ENCODE measurements at places on chromosomes 7 and 10. TPM values are rescaled to one million over a fixed set of nuclear protein-coding genes. Genes with fewer than 3 reads are reported as not detected.

Gene OPALIN
- polyA plus RNA-seq: not detected

Gene NEUROD6
- polyA plus RNA-seq: not detected

Gene ANKRD2
- 0.49 TPM for polyA plus RNA-seq

Gene ASAH2
- polyA plus RNA-seq: 2.9 TPM

Gene VIPR2
- polyA plus RNA-seq: 13.3 TPM

Gene PNLIP
- polyA plus RNA-seq: not detected

Gene NPS
- not detected for polyA plus RNA-seq

Gene AKR1C4
- polyA plus RNA-seq: not detected

Gene OR6B1
- polyA plus RNA-seq: not detected

Gene IKZF1
- polyA plus RNA-seq: 0.98 TPM

Gene OR2A12
- polyA plus RNA-seq: 0.07 TPM

Gene CAMK2B
- 2.6 TPM for polyA plus RNA-seq

Gene STEAP1
- polyA plus RNA-seq: 13.1 TPM

Gene MYO3A
- 1.2 TPM for polyA plus RNA-seq

- no peak for DNase-seq
These were observed 715 bp upstream of the PANK1 start for GRCh38 chr10:89645742-89646172.

DNA sequence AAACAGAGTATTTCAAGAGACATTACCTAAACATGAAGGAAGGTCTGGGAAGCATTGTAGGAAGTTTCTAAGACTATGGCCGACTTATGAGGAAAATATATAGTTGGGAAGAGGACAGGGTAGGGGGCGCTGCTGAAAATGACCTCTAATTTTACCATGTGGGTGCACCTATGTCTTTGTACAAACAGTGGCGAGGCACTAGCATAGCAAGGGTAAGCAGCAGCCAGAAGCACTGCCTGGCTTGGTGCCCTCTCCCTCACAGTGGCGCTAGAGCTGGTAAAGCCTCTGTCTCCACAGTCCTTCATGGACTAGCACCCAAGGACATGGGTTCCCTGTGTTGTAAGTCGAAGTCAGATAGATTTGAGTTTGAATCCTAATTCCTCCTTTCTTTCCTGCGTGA, 461.2 kb downstream of the INHBA start:
- no peak for DNase-seq

DNA sequence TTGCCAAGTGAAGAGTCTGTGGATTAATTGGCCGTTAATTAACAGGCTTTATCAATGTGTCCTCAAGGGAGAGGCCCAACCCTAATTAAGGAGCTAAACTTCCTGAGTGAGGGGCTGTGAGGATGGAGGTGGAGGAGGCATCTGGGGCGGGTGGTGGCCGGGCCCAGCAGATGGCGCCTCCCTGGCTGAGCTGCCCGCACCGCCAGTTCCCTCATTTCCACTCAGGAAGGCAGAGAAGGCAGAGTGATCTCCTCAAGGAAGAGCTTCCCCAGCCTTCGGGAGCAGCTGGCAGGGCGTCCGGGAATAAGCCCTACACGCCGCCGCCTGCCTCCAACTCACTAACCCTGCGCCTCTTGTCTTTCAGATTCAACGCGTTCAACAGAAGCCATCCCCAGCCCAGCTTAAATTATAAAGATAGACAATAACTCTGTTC, 112.2 kb downstream of the CYTH3 start:
- DNase-seq: no peak

- DNase-seq: no peak
These were observed 356.4 kb downstream of the GALNT17 start for GRCh38 chr7:71488308-71488707.

GRCh38 chr10:129896860-129897200, 67.2 kb downstream of the EBF3 start:
- no peak for DNase-seq

- DNase-seq: no peak
These were observed 132.6 kb upstream of the SHH start for GRCh38 chr7:155944901-155945300.

- DNase-seq: no peak
These were observed 46.1 kb upstream of the CACUL1 start for GRCh38 chr10:118800920-118801319.

DNA sequence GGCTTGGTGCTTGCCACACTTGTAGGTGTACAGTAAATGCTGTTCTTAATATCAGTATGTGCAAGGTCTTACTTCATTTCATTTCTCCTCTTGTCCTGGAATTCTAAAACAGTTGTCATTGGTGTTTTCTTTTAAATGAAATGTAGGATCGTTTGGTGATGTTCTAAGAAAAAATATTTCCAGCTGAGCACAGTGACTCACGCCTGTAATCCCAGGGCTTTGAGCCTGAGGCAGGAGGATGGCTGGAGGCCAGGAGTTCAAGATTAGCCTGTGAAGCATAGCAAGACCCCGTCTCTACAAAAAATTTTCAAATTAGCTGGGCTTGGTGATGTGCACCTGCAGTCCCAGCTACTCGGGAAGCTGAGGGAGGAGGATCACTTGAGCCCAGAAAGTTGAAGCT, 32.6 kb upstream of the ELN start:
- no peak for DNase-seq

- no peak for DNase-seq
These were observed 47.4 kb upstream of the GNAI1 start for GRCh38 chr7:80087051-80087770.

GRCh38 chr10:88064608-88065382, 201.4 kb downstream of the PTEN start:
- DNase-seq: no peak

GRCh38 chr7:101984133-101984879, 166.9 kb downstream of the CUX1 start:
- DNase-seq: no peak

GRCh38 chr10:69409176-69409495, 7.6 kb downstream of the TACR2 start:
- no peak for DNase-seq

GRCh38 chr7:148664324-148664723, 34.4 kb upstream of the CUL1 start:
- DNase-seq: no peak

DNA sequence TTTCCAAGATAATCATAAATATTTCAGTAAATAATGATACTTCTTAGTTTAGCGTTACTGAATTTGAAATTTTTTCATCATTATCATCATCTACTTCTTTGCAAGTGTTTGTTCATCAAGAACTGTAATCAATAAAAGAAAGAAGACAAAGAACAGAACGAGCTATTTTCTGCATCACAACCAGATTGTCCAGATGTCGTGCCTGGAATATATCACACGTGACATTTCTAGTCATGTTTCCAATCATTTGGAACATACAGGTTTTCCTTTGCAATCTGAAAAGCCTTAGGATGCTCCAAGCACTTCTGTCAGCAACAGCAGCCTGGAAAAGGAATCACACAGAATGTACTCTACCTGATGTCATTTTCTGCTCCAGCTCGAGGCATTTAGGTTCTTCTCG, 107.4 kb downstream of the FAM107B start:
- no peak for DNase-seq

GRCh38 chr7:3892686-3893085, 591.6 kb downstream of the SDK1 start:
- DNase-seq: no peak

DNA sequence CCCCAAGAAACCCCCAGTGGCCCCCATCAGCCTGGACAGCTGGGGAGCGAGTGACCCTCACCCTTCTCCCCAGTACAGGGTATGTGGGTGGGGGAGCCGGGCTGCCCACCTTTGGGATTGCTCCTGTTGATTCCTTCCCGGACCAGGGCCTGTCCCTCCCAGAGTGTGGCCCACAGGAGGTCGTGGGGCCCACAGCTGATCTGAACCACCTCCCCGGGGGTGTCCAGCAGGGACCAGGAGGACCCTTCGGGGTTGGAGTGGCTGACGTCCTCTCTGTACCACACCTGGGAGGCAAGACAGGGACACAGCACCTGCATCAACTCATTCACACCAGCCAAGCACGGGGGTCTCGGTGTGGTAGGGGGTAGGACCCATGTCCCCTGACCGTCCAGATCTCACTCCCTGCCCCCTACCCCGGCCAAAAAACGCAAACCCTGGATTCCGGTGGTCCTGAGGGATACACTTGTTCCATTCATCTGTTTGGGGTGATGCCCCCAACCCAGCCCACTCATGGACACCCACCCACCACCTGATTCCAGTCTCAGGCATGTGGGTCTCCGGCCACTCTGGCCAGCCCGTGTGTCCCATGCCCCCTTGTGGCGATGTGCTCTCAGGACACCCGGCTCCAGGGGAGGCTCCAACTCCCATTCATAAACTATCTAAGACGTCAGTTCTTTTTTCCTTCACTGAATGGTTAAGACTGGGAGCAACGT, 10.9 kb downstream of the TECPR1 start:
- DNase-seq: no peak

GRCh38 chr7:66778201-66778600, 37.7 kb downstream of the RABGEF1 start:
- no peak for DNase-seq
